ENCODE measurements at places on chromosomes 16 and 17.

GRCh38 chr17:82874011-82874835, 34.4 kb upstream of the ZNF750 start:
- DNase-seq, result no peak

GRCh38 chr17:15291674-15292361, 26.7 kb upstream of the PMP22 start:
- DNase-seq, result no peak

DNA sequence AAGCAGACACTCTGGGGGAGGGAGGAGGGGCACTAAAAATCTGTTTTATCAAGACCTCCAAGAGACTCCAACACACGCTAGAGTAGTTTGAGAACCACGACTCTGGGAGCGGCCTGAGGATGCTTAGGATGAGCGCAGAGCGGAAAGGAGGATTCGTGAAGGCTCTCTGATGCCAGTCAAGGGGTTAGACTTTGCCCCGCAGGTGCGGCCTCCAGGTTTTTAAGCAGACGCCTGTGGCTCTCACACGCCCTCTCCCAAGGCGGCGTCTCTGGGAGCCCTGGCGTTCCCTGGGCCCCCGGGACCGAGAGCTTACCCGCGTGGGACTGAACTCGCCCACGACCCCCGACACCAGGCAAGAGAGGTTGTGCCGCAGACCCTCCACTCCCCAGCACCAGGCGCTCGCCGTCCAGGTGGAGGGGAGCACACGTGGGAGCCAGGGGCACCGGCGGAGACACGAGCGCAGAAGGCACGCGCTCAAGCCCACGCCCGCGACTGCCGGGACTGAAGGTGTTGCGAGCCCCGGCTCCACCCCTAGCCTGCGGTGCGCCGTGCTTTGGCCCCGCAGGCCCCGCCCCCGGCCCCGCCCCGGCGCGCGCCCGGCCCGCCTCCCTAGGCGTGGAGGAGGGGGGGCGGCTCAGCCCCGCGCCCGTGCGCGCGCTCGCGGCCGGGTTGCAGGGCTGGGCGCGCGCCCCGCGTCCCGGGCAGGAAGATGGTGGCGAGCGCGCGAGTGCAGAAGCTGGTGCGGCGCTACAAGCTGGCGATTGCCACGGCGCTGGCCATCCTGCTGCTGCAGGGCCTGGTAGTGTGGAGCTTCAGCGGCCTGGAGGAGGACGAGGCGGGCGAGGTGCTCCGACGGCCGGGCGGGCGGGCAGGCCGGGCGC, at the start of gene XYLT2:
Gene XYLT2, plus strand, starts transcription at position 695 of the 881 bp plus-strand sequence. Its CDS starts 15 bp downstream, at position 710.
- peak; percentile 90 for DNase-seq

GRCh38 chr17:69560987-69561441, 146.5 kb downstream of the MAP2K6 start:
- no peak for DNase-seq

DNA sequence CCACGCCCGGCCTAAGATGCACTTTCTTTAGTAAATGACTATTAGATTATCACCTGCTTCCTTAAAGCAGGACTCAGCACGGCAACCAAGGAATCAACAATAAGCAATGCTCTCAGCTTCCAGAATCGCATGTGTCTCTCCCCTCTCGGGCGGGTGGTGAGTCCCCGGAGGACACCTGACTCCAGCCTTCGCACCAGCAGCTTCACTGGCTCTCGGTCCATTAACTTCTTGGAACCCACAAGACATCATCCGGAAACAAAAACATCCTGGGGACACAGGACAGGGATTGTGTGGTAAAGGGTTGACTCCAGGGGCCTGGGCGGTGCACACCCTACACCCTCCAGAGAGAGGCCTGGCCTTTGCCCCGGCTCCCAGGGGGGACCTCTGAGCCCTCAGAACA, 22.7 kb downstream of the UTS2R start:
- no peak for DNase-seq

- peak; percentile 76 for DNase-seq
These were observed 8.1 kb upstream of the ABCA5 start for GRCh38 chr17:69335058-69335457.

- peak; percentile 12 for DNase-seq
These were observed 2.4 kb upstream of the CDH8 start for GRCh38 chr16:62038646-62039045.

DNA sequence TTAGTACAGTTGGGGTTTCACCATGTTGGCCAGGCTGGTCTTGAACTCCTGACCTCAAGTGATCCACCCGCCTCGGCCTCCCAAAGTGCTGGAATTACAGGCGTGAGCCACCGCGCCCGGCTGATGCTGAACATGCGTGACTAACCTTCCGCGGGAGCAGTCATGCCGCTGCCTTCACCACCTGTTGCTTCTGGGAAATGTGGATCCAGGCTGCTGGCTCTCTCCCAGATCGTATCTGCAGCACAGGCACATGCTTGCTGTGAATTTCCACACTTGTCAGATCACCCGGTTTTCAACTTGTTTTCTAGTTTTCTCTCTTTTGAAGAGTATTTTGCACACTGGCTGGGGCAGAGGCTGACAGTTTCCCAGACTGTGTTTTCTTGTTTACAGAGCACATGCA, 97.9 kb downstream of the ADCY9 start:
- DNase-seq, result no peak

DNA sequence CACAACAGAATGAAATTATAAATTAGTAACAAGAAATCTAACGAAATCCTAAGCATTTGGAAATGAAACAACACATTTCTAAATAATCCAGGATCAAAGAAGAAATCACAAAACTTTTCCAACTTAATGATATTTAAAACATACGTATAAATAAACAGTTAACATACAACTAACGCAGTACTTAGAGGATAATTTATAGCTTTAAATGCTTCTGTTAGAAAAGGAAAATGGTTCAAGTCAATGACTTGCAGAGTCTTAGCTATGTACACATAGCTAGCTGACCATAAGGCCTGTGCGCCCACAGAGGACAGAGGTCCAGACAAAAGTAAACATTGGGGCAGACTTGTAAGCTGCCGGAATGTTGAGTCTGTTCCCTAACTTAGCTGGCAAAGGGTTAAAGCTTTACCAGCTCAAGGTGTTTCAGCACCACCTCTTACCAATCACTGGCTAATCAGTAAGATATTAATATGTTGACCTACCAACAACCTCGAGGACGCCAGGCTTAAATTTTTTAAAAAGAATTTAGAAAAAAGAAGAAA, 84.6 kb downstream of the PARN start:
- no peak for DNase-seq

- DNase-seq, result no peak
These were observed 1.9 kb downstream of the MED11 start for GRCh38 chr17:4733073-4733531.

DNA sequence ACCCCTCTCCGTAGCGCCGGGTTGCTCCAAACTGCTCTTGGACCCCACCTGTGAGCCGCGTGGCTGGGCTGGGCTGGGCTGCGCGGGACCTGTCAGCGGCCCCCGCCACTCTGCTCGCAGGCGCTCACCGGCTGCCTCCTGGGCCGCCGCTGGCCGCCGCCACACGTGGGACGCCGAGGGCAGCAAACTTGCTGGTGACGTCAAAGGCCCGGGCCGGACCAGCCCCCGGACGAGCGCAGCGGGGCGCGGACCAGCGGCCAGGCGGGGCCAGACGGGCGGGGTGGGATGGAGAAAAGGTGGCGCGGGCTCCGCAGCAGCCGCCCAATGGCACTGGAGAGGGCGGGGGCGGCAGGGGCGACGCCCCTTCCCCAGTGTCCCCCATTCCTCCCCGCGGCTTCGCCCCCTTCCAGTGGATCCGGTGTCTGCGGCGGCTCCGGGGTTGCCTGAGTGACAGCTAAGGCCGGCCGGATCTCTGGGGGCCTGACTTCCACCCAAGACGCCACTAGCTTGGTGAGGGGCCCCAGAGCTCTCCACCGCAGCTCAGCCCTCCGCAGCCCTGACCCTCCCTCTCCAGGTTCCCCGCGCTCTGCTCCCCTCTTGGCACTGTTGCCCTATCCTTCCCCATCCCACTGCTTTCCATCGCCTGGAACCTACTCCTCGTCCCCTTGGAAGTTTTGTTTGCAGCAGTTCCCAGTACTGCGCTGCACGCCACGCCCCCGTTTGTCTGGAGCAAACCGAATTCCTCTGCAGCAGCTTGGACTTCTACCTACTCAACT, at the start of gene HS3ST3A1:
Gene HS3ST3A1, minus strand, starts transcription at position 154 of the 776 bp plus-strand sequence. CDS start 800 bp downstream, outside the sequence.
- DNase-seq, result peak; percentile 96

DNA sequence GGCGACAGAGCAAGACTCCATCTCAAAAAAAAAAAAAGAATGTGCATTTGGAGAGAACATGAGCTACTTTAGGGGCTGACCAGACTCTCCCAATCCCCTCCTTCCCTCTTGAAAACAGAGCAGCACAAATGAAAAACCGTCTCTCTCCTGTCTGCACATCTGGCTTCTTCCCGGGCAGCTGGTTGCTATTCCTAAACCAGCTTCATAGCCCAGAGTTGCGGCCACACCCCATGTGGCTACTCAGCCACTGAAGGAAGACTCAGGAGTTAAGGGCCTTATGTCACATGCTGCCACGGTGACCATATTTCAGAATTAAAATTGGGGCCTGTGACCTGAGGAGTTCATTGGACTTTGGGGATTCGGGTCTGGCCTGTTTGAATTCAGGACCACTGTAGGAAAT, 48.3 kb downstream of the KATNIP start:
- DNase-seq, result no peak
